ENCODE measurements at places on chromosomes 5 and 9. TPM values are rescaled to one million over a fixed set of nuclear protein-coding genes. Genes with fewer than 3 reads are reported as not detected.

Gene GPR151
- not detected for total RNA-seq

GRCh38 chr5:150762211-150762610 is 3.4 kb upstream of the DCTN4 start:
- DNase-seq, result no peak

Gene ARID3C
- total RNA-seq, result not detected

Gene PKD2L2
- total RNA-seq, result not detected

Gene MORN5
- total RNA-seq, result not detected

DNA sequence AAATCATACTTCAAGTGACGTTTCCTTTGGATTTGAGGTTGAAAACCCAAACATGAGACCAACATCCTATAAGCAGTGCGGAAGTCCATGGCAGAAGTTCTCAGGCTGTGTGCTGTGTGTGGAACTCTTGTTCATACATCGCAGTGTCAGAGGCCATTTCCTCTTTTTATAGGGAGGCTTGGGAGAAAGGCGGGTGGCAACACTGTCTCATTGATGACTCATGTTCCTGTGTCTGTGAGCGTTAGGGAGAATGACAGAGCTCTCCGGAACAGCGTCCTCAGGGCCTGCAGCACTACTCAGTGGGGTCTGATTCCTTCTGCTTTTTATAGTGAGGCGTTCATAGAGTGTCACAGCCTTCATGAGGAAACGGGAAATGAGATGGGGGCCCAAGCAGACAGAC is 98.8 kb upstream of the BASP1 start:
- DNase-seq, result peak; percentile 84

DNA sequence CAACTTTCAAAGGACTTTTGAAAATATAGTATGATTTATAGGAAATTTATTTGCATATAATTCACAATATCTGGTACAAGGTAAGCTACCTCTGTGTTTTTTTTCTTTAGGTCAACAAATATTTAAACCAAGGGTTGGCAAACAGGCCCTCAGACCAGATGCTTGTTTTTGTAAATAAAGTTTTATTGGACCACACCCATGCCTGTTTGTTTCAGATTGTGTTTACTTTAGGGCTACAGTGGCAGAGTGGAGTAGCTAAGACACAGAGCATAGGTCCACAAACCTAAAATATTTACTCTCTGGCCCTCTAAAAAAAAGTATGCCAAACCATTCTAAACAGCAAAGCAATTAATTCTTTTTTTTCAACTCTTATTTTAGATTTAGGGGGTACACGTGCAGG is 119.7 kb upstream of the CCDC152 start:
- no peak for DNase-seq

DNA sequence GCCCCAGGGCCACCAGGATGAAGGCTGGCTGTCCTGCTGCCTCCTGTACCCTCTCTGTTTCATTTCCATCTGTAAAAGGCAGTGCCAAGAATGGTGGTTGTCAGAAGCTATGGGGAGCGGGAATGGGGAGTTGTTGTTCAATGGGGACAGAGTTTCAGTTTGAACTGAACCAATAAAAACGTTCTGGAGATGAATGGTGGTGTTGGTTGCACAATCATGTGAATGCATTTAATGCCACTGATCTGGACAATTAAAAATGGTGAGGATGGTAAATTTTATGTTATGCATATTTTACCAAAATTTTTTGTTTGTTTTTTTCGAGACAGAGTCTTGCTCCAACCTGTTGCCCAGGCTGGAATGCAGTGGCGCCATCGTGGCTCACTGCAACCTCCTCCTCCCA is 58.1 kb downstream of the PTPDC1 start:
- DNase-seq, result no peak

Gene ANKRD31
- 0.14 TPM for total RNA-seq

Gene OR1Q1
- not detected for total RNA-seq

GRCh38 chr5:23755906-23756305 is 248.5 kb downstream of the PRDM9 start:
- no peak for DNase-seq

- no peak for DNase-seq
Observed at GRCh38 chr9:120850315-120850714, 7.6 kb upstream of the PSMD5 start.

Gene UGT3A1
- not detected for total RNA-seq

DNA sequence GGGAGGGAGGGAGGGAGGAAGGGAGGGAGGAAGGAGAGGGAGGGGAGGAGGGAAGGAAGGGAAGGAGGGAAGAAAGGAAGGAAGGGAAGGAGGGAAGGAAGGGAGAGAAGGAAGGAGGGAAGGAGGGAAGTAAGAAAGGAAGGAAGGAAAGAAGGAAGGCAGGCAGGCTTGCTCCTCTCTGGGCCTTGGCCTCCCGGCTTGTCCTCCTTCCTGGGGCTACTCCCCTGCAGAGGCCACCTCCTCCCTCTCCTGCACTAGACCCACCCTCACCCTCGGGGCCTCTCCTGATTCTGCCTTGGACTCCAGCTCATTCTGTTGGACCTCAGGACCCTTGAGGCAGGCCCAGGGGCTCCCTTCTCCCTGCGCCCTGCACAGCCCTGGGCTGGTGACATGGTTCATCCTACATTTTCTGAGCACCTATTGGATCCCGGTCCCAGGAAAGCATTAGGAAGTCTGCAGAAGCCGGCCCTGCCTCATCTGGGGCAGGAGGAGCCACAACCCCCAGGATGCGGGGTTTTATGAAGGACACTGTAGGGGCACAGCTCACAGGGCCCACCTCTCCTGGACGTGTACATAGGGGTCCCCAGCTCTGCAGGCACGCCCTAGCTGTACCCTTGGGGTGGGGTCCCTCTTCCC is 23.0 kb downstream of the LHX3 start:
- DNase-seq, result no peak

- DNase-seq, result no peak
Observed at GRCh38 chr9:89515416-89515815, 17.5 kb upstream of the SEMA4D start.

Gene LCN15
- not detected for total RNA-seq

- DNase-seq, result no peak
Observed at GRCh38 chr5:144177548-144177947, 6.9 kb downstream of the KCTD16 start.

Gene ZNF483
- total RNA-seq, result 2.6 TPM

DNA sequence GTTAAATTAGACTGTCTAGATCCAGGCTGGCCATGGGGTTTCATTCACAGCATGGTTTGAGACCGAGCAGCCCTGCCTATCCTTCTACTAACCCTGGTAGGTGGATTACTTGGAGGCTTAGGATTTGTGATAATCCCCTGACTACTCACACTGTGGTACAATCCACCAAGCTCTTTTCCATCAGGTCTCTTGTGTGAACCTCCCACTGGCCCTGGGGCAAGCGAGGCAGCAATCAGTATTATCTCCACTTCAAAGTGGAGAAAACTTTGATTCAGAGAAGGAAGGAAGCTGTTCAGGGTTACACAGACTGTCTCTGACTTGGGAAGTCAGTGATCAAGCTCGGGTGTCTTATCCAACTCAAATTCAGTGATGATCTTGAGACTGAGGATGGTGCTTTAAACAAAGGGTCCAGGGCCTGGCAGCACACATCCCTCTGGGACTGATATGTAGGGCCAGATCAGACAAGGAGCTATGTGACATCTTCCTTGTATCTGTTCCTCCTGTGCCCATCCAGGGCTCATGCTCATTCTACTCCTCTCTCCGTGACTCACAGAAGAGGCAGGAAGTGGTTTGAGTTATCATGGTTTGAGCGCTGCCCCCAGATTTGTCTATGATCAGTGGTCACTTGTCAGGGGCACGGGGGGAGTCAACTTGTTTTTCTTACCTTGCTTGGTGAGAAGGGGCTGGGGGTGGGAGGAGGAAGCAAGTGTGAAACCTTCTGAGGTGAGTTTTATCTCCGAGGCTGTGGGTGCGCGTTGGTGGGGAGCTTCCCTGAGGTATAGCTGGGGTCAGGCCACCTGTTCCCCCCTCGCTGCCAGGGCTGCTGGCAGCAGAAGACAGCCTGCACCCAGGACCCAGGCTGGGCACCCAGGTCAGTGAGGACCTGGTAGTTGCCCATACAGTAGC is 48.6 kb downstream of the RGS3 start:
- DNase-seq, result no peak

DNA sequence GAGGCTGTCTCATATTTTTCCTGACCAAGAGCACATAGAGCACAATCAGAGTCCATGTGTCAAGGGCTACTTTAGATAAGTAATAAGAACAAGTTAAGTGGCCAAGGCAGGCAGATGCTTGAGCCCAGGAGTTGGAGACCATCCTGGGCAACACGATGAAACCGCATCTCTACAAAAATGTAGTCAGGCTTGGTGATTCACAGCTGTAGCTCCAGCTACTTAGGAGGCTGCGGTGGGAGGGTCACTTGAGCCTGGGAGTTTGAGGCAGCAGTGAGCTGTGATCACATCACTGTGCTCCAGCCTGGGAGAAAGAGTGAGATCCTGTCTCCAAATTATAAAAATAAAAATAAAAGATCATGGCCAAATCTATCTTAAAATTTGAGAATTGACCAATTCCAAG is 767.9 kb upstream of the CTNND2 start:
- DNase-seq, result no peak

DNA sequence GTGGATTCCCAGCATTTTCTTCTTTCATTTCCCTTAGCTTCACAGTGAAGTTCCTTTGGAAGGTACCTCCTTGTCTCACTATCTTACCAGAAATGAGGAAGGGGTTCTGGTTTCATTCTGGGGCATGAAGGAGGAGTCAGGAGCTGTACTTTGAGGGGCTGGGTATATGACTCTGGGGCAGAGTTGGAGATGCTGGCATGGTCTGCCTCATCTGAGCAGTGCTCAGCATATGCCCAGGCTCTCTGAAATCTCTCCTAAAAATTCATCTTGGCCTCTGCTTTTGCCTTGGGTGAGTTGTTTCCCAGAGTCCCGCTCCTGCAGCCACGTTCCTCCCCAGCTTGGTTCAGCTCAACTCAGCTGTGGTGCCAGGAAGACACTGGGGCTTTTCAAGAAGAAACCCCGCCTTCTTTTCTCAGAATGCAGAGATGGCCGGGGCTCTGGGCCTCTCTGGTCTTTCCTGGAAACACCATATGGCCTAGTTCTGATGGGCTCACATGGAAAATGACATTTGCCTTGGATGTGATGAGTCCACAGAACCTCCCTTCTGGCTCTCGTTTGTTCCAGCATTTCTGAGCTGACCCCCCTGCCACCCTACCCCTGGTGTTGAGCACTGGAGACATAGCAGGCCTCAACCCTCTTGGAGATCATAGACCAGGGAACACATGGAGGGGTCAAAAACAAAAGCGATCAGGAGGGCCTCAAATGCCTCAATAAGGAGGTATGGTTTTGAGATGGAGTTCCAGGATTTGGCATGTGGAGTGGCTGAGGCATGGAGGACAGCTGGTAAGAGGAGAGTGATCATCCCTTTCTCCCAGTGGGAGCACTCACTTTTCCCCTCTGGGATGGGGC is 12.0 kb upstream of the TGFBR1 start:
- DNase-seq, result no peak

Gene CBY3
- not detected for total RNA-seq

DNA sequence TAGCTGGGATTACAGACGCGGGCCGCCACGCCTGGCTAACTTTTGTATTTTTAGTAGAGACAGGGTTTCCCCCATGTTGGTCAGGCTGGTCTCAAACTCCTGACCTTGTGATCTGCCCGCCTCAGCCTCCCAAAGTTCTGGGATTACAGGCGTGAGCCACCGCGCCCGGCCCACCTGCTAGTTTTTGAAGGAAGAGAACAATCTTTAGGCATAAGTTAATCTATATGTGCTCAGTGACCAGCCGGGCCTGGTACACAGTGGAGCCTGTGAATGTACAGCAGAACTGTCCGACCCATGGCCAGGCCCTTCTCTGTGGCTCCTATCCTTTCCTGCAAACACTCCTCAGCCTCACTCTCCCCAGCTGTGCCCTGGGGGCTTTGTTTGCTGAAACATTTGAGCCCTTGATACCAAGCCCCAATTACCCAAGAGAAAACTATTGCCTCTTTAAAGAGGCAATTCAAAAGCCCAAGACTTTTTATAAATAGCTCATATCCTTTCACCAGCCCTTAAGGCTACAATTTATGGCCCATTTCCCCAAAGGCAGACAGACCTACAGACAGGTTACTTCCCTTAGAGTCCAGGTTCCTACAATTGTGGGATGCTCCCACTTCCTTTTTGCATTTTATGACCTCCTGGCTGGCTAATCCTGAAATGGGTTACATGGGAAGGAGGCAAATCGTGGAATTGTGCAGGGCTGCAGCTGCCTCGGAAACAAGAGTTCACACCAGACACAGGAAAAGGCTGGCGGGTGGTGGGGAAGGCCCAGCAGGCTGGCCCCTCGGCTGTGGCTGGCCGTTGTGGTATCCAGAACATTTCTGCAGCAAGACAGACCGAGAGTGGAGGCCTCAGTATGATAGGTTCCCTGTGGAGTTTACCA is 37.5 kb downstream of the SPRY4 start:
- no peak for DNase-seq

DNA sequence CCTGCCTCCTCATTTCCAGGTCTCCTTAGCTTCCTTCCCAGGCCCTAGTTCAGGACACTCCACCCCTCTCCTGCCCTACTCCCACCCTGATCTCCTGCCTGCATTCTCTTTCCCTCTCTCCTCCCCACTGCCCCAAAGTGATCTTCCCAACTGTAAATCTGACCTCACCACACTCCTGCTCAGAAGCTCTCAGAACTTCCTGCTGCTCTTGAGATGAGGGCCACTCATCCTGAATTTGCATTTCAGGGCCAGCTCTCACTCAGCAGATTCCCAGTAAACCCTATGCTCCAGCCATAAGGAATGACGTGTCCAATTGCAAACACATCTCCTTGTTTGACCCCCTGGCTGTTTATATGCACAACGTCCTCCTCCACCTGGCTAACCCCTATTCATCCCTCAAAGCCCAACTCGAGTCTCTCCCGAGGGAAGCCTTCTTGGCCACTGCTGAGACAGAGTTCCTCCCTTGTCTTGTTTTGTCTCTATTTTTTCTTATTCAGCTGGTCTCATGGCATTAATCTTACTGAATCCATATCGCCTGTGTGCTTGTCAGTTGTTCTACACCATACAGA is 95.0 kb downstream of the NSG2 start:
- no peak for DNase-seq

- no peak for DNase-seq
Observed at GRCh38 chr9:134395737-134396257, 69.5 kb downstream of the RXRA start.

DNA sequence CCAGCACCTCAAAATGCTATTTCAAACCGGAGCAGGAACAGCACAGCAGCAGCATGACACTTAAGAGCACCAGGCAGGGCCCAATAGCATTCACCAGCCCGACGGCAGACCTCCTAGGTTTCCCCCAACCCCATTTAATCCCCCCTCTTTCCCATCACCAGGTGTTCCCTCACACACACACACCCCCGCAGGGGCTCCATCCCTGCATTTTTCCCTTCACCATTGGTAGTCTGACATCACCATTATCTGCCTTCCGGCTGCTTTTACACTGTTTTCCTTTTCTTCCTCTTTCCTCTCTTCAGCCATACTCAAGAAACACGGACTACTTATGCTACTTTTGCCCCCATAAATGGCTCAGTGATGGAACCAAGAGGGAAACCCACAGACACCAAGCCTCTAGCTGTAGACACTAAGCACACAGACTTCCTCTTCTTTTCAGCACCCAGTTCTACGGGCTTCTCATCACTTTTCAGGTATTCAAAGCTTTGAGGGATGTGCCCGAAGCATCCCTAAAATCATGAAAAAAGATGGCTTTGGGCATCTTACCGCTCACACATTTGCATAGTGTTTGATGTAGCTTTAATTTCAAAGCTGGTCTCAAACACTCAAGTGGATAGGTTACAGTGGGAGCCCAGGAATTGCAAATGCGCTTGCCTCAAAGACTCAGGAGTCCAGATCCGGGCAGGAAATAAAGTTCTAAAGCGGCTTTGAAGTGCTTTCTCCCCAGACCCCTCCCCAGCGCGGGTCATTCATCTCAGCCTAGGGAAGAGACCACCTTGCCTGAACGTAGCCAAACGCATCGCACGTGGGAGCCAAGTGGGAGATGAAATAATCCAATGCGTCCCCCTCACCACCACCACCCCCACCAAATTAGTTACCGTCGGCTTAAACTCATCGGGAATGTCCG is 141.5 kb downstream of the TSSK1B start:
- DNase-seq, result no peak

Gene LEAP2
- total RNA-seq, result 1.8 TPM

Data from NCI-H460 (cell line).